Activated T-helper 17 cell treated with anti-CD3 and anti-CD28 coated beads, Interleukin-2, amount 50 U/mL, for 72 hours (primary cell): ENCODE measurements at places on chromosomes 5 and 9.

DNA sequence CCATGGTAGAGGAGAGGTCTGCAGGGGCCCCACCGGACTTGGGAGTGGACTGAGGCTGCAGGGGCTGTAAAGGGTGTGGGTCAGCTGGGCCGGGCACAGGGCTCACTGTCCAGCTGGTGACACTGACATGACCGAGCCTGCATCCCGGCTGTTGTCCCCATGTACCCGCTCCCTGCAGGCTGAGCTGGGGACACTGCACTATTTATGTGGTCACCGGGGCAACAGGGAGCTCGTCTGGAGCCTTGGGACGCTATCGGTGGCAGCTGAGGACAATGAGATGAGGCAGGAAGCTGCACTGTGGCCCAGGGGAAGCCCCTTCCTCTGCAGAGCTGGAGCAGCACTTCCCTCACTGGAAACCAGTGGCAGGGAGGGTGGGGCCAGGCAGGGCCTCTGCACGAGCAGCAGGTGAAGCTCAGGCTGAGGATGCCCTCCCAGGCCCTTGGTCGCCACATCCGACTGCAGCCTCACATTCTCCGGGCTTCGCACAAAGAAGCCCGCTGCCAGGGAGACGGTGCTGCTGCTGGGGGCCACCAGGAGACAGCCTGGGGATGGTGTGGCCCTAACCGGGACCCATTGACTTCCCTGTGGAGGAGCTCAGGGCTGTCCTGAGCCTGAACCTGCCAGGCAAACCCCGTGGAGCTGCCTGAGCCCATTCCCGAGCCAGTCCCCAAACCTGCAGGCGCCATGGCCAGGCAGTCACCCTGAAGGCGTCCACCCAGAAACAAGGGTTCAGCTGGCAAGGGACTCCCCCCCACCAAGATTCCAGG, 26.4 kb downstream of the ZDHHC11B start:
- peaks cover 5% of the 10 kb centered on the region for H3K36me3 ChIP-seq
- H3K4me3 ChIP-seq, result peak overlapping the region; percentile 73

GRCh38 chr9:129359916-129360536, 182.0 kb upstream of the IER5L start:
- H3K27ac ChIP-seq, result no peak overlapping the region
- peaks cover 2% of the 10 kb centered on the region for H3K27me3 ChIP-seq

- no peak overlapping the region for H3K4me3 ChIP-seq
- no peaks in the 10 kb centered on the region for H3K36me3 ChIP-seq
- H3K27ac ChIP-seq, result no peak overlapping the region
- no peaks in the 10 kb centered on the region for H3K4me1 ChIP-seq
- ATAC-seq, result no peak
- H3K27me3 ChIP-seq, result no peaks in the 10 kb centered on the region
Observed at GRCh38 chr9:25964239-25964638, 286.0 kb upstream of the TUSC1 start.

GRCh38 chr5:77986261-77986660, 210.1 kb upstream of the TBCA start:
- no peak overlapping the region for H3K27ac ChIP-seq
- no peaks in the 10 kb centered on the region for H3K36me3 ChIP-seq
- H3K4me3 ChIP-seq, result no peak overlapping the region
- H3K4me1 ChIP-seq, result no peaks in the 10 kb centered on the region

DNA sequence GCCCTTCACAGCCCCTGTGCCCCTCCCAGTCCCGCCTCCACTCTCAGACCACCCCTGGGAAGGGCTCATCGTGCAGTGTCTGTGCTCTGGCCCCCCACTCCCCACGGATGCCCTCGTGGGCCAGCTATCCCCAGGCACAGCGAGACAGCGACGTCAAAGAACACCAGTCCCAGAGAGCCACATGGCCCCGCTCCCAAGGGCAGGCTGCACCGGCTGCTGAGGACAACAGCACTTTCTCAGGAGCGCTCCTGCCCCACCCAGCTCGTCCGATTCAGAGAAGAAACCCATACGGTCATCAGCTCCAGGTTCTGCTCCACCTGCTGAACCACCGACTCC, 4.8 kb upstream of the SNAPC4 start:
- H3K36me3 ChIP-seq, result peaks cover 82% of the 10 kb centered on the region
- peaks cover 26% of the 10 kb centered on the region for H3K4me1 ChIP-seq
- peak overlapping the region; percentile 88 for H3K27ac ChIP-seq
- H3K4me3 ChIP-seq, result peak overlapping the region; percentile 86
- ATAC-seq, result peak; percentile 1

DNA sequence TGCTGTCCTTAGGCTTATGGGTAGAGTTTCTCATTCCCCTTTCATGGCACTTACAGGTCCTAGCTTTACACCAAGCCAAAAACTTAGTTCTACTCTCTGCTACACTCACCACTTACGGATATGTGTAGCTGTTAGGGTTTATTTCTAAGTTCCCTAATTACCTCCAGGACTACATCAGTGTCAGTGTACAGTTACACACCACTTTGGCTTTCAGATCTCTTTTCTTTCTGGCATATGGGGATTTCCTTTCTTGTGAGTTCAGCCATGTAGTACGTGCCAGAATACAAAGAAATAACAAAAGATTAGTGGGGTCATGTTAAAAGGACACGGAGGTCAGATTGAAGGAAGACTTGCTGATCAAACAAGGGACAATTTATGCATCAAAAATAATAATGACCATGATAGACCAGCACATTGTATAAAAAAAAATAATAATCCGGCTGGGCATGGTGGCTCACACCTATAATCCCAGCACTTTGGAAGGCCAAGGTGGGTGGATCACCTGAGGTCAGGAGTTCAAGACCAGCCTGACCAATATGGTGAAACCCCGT, 41.8 kb downstream of the LYRM7 start:
- H3K27me3 ChIP-seq, result no peaks in the 10 kb centered on the region
- peaks cover 25% of the 10 kb centered on the region for H3K4me1 ChIP-seq
- H3K36me3 ChIP-seq, result no peaks in the 10 kb centered on the region
- H3K4me3 ChIP-seq, result peak overlapping the region; percentile 37

DNA sequence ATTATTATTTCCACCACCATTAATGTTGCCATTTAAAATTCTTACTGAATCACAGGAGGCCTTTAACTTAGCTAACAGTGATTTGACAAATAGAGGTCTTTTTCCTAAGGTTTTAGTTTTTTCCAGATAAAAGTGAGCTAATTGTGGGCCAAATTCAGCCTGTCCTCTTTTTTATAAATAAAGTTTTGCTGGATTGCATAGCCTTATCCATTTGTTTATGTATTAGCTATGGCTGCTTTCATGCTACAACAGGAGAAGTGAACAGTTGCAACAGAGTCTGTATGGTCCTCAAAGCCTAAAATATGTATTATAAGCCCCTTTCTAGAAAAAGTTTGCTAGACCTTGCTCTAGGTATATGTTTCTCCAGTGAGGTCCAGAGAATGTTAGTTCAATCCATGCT, 172.4 kb downstream of the GDNF start:
- no peaks in the 10 kb centered on the region for H3K36me3 ChIP-seq
- no peaks in the 10 kb centered on the region for H3K27me3 ChIP-seq
- peaks cover 8% of the 10 kb centered on the region for H3K4me1 ChIP-seq
- no peak overlapping the region for H3K4me3 ChIP-seq

DNA sequence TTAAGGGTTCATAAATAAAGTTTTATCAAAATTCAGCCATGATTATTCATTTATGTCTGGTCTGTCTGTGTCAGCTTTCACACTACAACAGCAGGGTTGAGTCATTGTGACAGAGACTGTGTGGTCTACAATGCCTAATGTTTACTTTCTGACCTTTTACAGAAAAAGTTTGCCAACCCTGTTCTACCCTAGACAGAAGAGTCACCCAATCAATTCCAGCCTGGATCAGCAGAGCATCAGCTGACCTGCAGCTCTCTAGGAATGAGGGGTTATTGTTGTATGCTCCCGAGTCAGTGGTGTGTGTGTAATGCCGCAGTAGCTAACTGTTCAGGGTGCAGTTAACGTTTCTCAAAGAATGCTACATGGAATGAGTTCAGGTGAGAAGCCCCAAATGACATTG, 87.3 kb downstream of the HRH2 start:
- no peak overlapping the region for H3K4me3 ChIP-seq
- H3K27ac ChIP-seq, result no peak overlapping the region
- ATAC-seq, result peak; percentile 74
- peaks cover 31% of the 10 kb centered on the region for H3K27me3 ChIP-seq
- no peaks in the 10 kb centered on the region for H3K4me1 ChIP-seq

DNA sequence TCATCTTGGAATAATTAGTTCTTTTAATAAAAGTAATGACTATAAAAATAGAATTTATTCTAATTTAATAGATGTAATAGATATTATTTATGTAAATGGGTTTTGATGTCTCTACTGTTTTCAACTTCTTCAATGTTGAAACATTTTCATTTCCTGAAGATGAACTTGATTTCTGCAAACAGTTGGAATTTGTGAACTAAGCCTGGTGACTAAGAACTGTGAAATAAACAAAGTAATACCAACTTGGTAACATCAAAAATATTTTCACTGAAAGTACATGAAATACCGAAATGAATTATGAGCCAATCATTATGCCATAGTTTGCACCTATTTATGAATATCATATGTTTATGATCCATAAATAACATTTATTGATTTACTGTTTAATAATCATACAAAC, 143.8 kb upstream of the FGF10 start:
- no peaks in the 10 kb centered on the region for H3K27me3 ChIP-seq
- no peaks in the 10 kb centered on the region for H3K36me3 ChIP-seq
- H3K4me1 ChIP-seq, result no peaks in the 10 kb centered on the region
- no peak overlapping the region for H3K27ac ChIP-seq
